ENCODE measurements at places on chromosomes 13 and 19. TPM values are rescaled to one million over a fixed set of nuclear protein-coding genes. Genes with fewer than 3 reads are reported as not detected.

The INSL3 gene
- 0.21 TPM for polyA plus RNA-seq

The ANKRD10 gene
- polyA plus RNA-seq, result 135 TPM

DNA sequence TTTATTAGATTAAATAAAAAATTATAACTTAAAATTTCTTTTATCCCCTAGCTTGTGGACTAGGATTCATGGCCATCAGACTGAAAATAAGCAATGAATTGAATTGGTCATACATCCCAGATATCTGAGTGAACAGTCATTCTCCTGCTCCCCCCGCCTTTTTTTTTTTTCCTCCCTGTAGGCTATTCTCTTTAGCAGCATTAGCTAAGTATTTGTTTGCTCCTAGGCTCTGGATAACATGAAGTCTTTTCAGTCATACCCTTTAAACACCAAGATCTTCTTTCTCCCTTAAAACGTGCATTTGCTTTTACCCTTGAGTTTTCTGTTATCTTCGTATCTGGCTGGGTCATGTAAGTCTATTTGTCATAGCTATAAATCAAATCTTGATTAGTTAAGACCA, 866.7 kb upstream of the SPRY2 start:
- peak; percentile 11 for DNase-seq

- DNase-seq, result no peak
These were observed 81.0 kb upstream of the UBAC2 start for GRCh38 chr13:99119656-99120055.

Data from hepatocyte (in vitro differentiated cells).